ENCODE measurements at places on chromosomes 3 and 15.

GRCh38 chr3:193389335-193389734, 10.8 kb upstream of the ATP13A5 start:
- no peak for DNase-seq

DNA sequence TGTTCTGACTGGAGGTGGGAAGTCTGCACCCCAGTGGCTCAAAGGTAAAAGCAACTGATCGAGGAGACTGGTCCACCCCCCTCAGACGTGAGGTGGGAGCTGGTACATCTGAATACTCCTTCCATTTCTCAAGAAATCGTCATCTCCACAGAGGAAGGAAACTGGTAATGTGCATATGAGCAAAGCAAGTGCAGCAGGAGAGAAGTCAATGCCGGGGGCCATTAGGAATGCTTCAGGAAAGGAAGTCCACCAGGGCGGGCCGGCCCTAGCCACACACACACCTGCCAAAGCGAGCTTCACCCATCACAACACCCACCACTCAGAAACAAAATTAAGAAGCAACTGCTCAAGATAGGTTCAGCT, 8.5 kb downstream of the TBC1D2B start:
- DNase-seq, result no peak

DNA sequence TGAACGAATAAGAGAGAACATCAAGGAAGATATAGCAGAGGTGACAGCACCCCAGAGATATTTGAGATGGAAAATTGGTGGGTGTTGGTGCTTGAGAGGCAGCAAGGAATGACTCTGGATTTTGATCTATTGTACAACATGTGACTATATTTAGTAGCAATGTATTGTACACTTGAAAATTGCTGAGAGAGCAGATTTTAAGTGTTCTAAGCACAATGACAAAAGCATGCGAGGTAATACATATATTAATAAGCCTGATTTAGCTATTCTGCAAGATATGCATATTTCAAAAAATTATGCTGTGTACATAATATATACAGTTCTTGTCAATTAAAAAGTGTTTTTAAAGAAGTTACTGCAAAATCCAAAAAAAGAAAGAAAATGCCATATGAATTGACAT, 194.3 kb downstream of the SLC9A9 start:
- DNase-seq, result no peak

GRCh38 chr3:123488645-123489347, 39.9 kb upstream of the ADCY5 start:
- no peak for DNase-seq

DNA sequence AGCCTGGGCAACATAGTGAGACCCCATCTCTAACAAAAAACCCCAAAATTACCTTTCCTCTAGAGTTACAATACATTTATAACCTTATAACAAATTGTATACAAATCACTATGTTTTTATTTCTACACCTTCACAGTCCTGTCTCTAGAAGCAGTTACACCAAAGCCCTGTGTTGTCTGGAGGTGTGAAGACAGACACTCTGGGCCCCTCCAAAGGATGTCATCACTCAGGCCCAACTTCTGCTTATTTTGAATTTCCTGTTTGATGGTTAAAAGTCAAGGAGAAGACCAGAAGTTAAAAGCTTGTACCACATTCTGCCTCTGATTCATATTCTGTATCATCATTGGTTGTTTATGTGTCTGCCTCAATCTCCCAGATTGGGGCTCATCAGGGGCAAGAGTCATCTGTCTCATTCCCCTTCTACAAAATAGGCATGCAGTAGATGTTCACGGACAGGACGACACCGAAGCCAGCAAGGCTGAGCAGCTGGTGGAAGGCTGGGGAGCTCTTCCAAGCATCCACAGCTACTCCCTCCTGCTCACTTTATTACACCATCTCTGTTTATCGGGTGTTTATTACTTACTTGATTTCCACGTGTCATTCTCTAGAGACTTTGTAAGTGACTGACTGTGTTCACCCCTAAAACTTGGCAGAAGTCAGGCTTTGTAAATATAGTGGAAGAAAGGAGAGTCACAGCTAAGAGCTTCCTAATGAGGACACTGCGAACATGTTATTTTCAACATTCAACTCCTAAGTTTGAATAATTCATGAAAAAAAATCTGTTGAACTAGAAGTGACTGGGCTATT, 136.8 kb upstream of the ANKRD28 start:
- no peak for DNase-seq

DNA sequence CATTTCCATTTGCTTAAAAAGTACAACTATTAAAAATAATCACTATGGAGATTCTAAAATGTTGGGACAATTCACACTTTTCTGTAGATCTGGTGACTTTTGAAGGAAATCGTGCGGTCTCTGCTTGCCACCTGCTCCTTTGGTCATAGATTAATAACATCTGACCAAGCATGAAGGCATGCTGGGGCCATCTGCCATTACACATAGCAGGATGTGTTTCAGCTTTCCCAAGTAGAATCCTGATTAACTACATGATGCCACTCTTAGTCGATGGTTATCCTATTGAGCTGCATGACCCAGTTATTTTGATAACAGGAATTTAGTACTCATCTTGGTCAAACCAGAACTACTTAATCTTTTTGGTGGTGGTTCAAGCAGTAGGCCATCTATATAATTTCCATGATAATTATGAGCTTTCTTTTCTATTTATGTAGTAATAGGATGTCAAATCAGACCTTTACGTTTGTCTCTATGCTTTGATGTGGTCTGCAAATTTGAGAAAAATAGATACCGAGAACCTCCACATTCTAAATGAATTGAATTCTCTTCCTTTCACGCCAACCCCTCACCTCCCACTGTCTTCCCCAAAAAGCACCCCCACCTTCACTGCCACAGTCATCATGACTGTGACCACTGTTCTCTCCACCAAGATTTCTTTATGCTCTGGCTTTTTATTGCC, 158.1 kb downstream of the DIPK2A start:
- no peak for DNase-seq

DNA sequence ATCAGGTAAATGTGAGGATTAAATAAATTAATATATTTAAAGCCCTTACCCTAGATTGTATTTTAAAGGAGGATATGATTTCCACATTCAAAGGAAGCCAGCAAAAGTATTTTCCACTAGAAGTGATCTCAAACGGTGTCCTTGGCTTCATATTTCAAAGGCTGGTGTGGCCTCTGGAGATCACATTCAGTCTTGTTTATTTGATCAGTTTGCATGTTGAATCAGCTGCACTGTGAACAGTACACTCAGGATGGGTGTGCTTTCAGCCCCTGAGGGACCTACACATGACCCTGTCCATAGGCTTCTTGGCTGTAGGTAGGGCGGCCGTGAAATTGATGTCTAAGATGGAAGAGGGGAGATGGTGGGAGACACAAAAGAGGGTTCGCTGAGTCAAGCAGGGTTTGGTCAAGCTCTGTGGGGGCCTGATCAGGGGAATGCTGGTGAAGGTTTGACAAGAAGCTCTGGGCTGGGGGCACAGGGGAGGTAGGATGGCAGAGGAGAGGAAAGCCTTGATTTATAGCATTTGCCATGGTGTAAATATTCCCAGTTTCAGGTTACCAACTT, 21.9 kb downstream of the CYP8B1 start:
- DNase-seq, result no peak

DNA sequence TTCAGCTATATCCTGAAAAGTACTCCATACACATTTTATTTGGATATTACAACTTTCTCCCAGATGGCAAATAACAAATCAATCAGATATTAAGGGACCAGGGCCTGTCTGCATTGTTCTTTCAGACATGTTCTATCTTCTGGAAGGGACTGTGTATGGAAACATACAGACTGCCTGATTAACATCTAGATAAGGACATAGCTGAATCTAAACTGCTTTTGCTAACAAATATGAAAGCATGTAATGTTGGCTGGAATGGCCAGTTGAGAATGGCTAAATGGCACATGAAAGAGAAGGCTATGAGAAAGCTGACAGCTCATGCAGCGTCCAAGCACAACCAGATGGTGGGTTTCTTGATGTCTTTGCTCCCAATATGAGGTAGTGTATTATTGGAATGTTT, 149.4 kb downstream of the CFAP20DC start:
- no peak for DNase-seq

DNA sequence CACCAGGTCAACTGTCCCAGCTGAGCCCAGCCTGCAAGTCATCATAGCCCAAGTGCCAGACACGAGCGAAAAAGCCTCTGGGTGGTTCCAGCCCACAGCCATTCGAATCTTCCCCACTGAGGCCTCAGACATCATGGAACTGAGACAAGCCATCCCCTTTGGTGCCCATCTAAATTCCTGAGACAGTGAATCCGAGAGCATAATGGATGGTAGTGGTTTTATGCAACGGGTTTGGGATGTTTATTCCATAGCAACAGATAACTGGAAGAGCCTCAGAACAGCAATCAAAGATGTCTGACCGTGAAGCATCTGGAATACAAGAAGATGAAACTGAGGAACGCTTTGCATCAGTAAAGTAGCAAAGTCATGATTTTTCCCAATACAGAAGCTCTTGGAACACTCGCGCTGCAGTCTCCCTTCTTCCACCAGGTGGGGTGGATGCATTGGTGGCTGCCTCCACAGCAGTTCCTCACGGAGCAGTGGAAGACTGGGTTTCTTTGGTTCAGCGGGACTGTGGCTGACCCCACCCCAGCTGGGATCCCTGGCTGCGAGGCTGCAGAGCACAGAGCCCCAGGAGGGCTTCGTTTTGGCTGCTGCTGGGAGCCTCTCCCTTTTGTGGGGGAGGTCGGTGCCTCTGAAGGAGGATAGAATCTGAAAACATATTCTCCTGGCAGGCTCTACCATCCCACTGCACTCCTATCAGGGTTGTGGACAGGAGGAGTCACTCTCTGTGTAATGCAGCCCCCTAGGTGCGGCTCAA, 26.4 kb upstream of the PDE8A start:
- peak; percentile 14 for DNase-seq

GRCh38 chr3:101779822-101780381, 891 bp downstream of the NXPE3 start:
- DNase-seq, result no peak

DNA sequence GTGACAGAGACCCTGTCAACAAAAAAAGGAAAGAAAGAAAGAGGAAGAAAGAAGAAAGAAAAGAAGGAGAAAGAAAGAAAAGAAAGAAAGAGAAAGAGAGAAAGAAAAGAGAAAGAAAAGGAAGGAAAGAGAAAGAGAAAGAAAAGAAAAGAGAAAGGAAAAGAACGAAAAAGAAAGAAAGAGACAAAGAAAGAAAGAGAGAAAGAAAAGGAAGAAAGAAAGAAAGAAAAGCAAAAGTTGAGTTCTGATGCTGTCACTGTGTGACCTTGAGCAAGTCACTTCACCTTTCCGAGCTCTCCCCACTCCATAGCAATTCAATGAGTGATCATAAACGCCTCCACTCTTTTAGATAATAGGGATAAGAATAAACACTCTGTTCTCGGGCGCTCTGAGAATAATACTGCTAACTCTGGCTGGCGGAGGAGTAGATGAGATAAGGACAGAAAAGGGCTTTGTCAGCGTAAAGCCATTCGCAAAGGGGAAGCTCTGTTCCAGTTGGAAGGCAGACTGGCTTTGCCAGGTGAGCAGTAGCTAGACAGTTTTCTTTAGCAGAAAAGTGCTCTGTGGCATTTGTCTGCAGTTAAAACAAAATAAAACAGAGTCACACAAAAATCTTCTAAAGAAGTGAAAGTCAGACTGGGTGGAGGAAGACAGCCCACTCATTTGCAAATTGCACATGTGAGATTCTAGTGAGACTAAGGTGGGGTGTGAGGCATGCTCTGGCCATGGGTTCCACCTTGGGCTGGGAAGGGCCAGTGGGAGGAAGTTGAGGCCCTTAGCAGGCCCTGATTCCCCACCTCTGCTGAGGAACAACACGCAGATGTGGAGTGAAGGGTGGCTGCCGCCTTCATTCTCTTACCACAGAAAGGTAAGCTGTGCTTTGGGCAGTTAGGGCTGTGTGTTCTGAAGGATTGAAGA, 9.6 kb upstream of the FLNB start:
- DNase-seq, result no peak

DNA sequence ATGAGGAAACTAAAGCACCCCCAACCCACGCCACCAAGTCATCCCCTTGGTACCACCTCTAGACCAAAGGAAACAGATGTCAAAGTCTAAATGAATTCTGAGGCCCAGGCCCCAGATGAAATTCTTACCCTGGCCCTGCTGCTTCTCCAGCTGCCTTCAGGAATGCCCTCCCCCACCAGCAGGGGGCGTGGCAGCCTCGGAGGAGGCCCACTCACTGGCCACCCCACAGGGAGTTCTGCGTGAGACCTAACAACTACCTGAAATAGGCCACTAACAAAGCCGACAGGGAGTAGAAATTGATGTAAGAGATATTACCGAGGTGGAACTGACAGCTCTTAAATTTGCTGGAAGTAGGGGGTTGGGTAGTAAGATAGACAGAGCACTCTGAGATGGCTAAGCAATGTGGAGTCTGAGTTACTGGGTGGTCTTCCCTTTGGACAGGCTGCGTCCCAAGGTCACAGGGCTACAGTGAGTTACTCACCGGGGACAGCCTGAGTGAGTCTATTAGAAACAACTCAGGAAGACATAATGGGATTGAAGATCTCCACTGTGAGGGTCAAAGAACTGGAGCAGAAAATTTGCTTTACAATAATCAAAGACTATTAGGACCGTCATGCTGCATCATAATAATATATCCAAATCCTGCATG, 240.7 kb downstream of the SHOX2 start:
- peak; percentile 3 for DNase-seq

- no peak for DNase-seq
These were observed 122.6 kb downstream of the OSBPL10 start for GRCh38 chr3:31858439-31858838.

DNA sequence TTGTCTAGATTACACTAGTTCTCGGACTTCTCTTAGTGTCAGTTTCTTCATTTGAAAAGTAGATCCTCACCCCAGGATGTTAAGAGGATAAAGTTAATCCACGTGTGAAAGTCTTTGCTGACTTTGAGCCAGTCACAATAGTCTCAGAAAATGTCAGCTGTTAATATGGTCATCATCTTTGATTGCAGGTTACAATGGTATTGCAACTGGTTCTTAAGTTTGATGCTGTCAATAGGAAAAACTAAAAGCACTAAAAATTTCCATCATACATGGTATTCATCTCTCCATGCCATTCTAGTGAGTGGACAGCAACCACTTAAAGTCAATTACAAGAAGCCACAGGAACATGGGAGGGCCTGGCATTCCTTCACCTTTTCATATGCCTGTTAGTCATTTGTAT, 192.3 kb downstream of the TAFA4 start:
- no peak for DNase-seq

DNA sequence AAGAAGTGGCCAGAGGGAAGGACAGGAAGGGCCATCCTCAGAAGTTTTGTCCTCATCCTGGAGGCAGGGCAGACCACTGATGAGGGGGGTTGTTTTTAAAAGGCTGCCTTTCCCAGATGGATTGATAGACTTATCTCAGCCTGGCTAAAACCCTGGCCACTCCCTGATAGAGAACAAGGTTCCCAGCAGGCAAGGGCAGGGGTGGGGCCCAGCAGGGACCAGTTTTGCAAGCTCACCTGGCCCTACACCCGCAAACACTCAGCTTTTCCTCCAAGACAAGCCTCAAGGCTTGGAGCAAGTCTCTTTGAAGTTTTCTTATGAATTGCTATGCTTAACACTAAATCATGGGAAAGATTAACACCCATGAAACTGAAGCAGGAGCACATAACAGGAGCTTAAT, 9.1 kb downstream of the LIPC start:
- no peak for DNase-seq
